ENCODE measurements at places on chromosomes 3 and 15.

DNA sequence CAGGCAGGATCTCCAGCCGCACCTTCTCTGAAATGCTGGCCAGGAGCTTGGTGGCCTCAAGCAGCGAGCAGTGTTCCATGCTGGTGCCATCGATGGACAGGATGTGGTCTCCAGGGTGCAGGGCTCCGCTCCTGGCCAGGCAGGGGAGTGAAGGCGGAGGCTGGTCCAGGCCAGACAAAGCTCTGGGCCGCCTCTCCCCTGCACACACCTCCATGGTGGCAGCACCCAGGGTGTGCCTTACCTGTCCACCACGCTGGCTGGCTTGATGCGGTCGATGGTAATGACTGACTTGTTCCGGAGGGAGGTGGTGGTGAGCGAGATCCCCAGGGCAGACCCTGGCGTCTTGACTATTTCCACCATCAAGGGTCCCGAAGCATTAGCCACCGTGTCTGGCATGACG lies 20.0 kb downstream of the GRIP2 start:
- no peak for DNase-seq

DNA sequence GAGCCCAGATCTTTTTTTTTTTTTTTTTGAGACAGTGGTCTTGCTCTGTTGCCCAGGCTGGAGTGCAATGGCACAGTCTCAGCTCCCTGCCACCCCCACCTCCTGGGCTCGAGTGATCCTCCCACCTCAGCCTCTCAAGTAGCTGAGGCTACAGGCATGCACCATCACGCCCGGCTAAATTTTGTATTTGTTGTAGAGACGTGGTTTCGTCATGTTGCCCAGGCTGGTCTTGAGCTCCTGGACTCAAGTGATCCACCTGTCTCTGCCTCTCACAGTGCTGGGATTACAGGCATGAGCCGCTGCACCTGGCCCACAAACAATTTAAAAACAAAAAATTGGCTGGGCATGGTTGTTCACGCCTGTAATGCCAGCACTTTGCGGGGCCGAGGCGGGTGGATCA lies 22.6 kb upstream of the SLC6A6 start:
- no peak for DNase-seq

GRCh38 chr3:117409701-117410459 lies 700.3 kb downstream of the TUSC7 start:
- no peak for DNase-seq

DNA sequence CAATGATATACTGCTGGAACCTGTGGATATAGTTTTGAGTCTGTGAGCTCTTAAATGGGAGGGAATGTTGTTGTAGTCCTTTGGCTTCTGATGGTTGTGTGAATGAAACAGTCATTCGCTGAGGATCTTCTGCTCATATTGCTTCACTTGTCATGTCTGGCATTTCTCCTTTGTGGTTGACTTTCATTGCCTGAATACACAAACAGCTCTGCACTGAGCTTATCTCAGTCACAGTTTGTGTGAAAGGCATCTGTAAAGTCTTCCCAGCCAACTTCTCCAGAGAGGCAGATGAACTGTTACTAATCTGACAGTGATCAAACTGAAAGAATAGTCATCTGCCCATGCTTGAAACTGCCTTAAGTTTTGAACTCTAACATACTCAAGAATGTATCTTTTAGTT lies 59.8 kb downstream of the TMED3 start:
- DNase-seq = no peak

DNA sequence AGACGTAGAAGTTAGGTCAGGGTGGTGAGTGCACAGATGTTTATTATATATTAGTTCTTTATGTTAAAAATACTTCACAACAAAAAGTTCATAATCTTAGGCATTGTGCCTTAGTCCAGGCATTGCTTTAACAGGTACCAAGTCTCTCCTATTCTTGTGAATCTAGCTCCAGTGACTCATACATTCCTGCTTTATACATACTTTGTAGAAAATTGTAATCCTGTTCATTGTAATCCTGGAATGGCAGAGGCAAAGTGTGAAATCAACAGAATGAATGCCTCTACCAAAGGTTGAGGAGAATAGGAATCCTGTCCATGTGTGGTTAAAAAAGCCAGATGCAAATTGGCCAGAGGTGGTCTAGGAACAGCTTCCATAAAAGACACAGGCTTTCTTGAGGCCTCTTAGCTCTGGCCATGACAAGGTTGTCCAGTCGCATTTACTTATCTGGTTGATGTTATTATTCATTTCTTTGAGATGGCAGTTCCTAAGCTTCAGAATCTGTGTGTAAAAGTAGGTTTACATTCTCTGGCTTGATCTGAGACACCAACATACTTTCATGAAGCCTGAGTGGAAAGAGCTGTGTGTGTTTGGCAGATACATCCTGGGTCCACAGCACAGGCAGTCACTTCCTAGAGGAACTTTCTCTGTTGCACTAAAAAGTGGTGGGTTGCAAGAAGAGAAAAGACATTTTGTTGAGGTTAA lies 109.0 kb downstream of the CDIN1 start:
- DNase-seq = no peak
